ENCODE measurements at places on chromosomes 5 and 9.

DNA sequence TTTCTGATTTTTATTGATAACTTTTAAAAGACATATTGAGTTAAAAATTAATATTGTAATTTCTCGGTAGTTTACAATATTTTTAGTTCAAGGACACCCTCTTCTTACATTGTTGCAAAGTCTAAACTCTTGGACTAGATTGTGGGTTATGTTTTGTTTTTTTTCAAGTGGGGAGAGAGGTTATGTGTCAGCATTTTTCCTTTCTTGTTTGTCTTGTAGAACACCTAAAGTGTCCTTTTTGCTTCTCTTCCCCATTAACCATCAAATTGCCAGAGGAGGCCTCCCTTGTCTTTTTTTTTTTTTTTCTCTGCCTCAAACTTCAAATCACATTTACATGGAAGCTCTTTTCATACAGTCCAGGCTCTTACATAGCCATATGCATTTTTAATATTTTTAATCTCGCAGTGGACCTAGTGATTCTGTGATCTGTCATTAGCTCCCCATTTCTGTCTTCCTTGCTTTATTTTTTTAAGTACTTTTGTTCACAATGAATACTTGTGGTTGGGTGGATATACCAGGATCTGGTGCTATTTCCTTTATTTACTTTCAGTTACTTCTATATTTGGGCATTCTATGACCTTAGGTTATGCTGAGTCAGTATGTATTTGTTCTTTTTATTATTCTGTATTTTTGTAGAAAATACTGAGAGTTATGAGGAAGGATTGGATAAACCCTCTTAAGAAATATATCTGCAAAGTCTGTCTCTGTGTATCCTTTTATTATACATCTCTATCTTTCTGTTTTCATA, 2280.6 kb upstream of the ACO1 start:
- no peak for DNase-seq

GRCh38 chr5:143914756-143915155, 102.8 kb downstream of the HMHB1 start:
- DNase-seq = no peak

- DNase-seq = no peak
Measured at GRCh38 chr5:36661456-36662220, 55.2 kb downstream of the SLC1A3 start.

- DNase-seq = no peak
Measured at GRCh38 chr5:42499016-42499415, 75.8 kb downstream of the GHR start.

DNA sequence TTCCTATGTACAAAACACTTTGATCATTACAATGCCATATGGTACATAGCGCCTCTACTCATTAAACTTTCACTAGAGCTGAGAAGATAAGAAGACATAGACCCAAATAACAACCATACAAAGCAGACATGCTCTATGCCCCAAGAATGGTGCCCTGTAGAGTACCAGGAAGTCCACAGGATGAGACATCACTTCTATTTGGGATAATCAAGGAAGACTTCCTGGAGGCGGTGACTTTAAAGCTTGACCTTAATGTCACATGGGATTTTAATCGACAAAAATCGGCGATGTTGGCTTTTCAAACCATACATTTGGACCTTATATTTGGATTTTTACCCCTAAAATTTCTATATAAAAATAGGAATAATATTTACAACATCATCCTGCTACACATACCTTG, 224.3 kb upstream of the MAP3K1 start:
- no peak for DNase-seq

DNA sequence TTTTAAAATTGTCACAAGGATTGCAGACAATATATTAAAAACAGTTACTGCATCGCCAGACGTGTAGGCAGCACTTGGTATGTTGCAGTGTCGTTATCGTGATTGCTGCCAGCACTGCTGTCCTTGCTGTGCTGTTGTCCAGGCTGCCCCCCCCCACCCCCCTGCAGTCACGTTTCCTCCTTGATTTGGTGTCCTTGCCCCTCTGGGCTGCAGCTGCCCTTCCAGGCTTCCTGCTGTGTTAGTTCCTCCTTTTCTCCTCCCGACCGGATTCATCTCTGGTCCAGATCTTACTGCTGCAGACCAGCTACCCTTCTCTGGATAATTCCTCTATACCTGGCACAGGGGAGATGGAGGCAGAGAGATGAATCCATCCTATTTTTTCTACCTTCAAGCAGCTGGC, 298.9 kb downstream of the TRIM32 start:
- no peak for DNase-seq

DNA sequence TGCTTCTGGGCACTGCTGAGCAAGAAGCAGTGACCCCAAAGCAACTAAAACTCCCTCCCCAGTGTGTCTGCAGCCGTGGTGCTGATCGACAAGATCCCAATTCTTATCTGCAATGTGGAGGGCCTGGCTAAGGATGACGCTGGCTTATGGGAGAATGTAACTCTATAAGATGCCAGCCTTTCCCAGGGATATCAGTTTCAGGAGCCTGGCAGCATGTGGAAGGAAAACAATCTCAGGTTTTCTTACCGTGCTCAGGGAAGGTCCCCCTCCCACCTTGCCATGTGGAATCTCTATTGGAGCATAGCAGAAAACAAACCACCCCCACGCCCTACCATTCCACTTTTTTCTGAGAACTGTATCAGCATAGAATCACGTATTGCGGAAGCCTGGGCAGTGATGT, 87.7 kb upstream of the PTPN3 start:
- DNase-seq = no peak

GRCh38 chr5:159094745-159095144, 5.0 kb downstream of the EBF1 start:
- peak; percentile 74 for DNase-seq

DNA sequence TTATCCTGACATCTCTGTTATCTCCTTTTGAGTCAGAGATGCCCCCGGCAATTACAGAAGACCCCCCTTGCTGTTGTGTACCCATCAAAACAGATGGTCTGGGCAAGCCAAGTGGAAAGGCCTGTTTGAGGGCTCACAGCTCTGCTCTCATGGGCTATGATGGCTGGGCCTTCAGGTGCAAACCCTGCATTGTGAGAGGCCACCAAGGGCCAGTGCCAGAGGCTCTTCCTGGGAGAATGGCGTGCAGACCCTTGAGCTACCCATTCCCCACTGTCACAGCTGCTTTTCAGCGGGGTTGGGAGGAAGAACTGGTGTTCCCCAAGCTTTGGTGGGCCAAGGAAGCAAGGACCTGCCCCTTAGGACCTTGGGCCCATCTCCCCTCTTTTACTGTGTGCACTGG, 174.7 kb upstream of the PPP1R26 start:
- DNase-seq = peak; percentile 43

DNA sequence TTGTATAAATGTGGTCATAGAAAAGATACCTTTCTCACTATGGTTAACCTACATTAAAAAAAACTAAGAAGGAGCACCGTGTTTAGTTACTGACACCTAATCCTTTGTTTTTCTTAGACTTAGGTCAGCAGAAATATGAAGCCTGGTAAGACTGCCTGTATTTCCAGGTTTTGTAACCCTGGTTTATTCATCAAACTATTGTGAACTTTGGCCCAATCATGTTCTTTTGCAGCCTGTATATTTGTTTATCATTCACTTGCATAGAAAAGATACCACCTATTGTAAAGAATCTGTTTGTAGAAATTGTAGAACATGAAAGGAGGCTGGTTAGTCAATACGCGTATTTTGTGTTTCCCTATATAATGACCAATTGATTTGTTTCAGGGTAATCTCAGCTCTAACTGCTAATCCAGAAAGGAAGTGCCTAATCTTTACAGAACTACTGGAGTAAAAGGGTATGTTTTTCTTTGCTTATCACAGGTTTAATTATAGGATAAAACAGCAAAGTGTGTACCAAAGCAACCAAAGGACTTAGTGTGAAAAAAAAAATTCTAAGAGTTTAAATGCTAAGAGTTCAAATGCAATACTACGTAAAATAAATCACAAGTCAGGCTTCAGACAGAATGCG, 103.6 kb downstream of the LURAP1L start:
- no peak for DNase-seq

- DNase-seq = no peak
Measured at GRCh38 chr9:109039539-109039938, 26.2 kb upstream of the CTNNAL1 start.

GRCh38 chr5:32942225-32942989, 231.3 kb downstream of the NPR3 start:
- no peak for DNase-seq

DNA sequence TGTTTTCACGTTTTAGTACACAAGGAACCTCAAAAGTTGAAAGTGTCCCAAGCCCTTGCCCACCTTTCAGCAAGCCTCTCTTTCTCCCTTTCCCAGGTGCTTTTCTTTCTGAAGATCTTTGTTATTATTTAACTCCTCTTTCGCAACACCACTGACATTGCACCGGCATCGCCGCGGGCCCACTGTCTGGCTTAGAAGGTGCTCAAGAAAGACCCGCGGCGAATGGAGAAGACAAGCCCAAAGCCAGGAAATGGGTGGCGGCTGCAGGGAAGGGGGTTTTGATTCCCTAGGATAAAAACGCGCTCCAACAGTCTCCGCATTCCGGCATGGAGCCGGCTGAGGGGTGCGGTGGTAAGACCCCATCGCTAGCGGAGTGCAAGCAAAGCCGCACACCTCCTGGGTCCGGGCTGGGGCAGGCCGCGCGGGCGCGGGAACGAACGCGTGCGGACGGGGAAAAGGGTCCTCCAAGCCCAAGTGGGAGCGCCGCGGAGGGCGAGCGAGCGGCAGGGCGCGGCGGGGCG, 404 bp upstream of the AFAP1L1 start:
- DNase-seq = peak; percentile 87

GRCh38 chr9:114282926-114283325, 40.0 kb upstream of the ORM1 start:
- no peak for DNase-seq

- DNase-seq = no peak
Measured at GRCh38 chr5:124935065-124935464, 188.6 kb upstream of the ZNF608 start.

DNA sequence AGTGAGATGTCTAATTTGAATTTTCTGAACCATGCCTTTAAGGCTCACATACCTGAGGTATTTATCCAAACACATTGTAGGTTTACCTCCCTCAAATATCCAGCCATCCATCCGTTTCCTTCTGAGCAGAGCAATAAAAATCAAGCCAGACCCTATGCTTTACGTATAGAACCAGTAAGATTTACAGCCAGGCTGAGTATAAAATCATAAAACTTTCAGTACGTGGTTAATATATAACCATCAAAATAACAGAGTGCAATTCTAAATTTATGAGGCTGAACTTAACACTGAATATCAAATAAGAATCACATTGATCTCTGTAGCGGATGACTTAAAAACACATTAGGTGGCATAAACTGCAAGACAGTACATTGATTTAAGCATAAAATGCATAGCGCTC, 877.9 kb upstream of the WWC1 start:
- no peak for DNase-seq

DNA sequence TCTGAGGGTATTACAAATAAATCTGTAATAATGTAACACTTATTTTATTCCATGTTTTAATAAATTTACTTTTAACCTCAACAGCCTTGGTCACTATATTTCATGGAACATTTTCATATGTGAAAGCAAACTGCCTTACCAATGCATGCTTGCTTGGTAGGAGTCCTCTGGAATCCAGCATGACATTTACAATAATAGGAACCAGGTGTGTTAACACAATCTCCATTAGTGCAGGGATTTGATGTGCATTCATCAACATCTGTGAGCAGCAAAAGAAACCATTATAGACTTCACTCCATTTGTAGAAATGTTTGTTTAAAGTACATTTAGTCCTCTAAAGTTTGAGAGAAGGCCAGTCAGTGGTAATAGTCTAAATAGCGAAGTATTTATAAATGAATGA, 159.4 kb downstream of the FBN2 start:
- DNase-seq = no peak

GRCh38 chr9:131125038-131125287, 423 bp upstream of the NUP214 start:
- DNase-seq = no peak

- DNase-seq = no peak
Measured at GRCh38 chr5:158205992-158206391, 347.0 kb upstream of the CLINT1 start.

- DNase-seq = no peak
Measured at GRCh38 chr5:102762562-102763227, 7.6 kb downstream of the PAM start.

- peak; percentile 82 for DNase-seq
Measured at GRCh38 chr9:78439190-78439865, 142.4 kb downstream of the PSAT1 start.

GRCh38 chr5:37495668-37496347, 116.7 kb downstream of the WDR70 start:
- no peak for DNase-seq

GRCh38 chr5:106312360-106312759, 1358.4 kb downstream of the EFNA5 start:
- DNase-seq = no peak
